ENCODE measurements at places on chromosomes 3 and 15.

DNA sequence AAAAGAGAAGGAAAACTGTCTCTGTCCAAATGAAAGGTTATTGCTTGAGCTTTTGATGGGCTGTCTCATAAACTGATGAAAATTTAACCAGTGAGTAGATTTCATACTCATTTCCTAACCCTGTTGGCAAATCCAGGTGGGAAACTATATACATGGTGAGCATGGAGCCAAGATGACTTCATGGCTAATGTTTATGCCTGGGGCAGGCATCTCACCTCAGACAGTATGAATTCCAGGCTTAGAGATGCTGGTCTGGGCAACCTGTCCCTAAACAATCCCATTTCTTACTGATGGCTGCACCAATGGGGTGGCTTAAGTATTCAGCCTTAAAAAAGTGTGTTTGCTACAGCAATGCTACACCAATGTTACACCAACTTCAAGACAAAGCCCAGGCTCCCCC is 58.1 kb downstream of the SLTM start:
- no peak for DNase-seq

DNA sequence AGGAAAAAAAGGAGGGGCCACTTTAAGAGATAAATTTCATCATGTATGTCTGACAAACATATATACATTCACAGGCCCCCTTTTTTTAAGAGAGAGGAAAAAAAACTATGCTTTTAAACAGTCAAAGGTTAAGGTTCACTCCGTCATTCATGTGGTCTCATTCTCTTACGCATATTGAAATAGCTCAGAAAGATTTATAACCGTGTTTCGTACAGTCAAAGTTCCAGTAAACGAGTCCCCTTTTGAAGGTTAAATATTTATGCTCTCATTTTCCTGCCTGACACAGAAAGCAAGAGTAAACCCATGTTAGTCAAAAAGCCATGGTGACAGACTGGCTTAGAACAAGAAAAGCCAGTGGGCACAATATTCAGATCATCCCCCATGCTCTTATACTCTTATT is 248.0 kb upstream of the ARRDC4 start:
- no peak for DNase-seq

DNA sequence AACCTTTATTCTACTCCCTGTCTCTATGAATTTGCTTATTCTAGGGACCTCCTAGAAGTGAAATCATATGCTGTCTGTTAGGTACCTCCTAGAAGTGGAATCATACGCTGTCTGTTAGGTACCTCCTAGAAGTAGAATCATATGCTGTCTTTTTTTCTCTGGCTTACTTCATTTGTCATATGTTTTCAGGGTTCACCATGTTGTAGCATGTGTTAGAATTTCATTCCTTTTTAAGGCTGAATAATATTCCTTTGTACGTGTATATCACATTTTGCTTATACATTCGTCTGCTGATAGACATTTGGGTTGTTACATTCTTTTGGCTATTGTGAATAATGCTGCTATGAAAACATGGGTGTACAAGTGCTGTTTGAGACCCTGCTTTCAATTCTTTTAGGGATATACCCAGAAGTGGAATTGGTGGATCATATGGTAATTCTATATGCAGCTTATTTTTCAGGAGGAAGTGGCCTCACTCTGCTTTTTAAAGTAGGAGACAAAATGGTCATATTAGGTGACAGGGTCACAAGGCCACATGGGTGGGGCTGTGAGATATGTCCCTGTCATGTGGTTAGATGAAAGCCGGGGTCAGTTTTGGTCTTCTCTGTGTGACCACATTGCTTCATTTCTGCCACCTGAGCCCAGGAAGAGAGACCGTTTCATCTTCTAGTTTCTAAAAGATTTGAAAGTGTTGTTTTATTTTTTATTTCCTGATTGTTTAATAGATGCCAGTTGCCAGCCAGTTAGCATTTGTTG is 76.7 kb downstream of the FLNB start:
- DNase-seq, result no peak

DNA sequence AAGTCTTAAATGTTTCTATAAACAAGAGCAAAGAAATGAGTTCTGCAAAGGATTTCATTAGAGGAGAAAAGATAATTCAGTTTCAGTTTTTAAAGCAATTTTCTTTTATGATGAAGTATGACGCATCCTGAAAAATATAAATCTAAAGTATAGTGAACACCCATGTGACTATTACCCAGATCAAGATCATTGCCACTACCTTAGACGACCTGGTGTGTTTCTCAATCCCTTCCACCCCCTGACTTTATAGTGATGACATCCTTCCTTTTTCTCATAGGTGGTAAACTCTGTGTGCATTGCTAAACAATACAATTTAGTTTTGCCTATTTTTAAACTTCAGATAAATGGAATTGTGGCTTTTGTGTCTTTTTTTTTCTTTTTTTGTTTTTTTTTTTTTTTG is 8.4 kb downstream of the STT3B start:
- no peak for DNase-seq

GRCh38 chr3:97895216-97895615 is 73.4 kb downstream of the CRYBG3 start:
- no peak for DNase-seq

GRCh38 chr15:78033864-78034263 is 43.6 kb downstream of the TBC1D2B start:
- DNase-seq, result no peak

DNA sequence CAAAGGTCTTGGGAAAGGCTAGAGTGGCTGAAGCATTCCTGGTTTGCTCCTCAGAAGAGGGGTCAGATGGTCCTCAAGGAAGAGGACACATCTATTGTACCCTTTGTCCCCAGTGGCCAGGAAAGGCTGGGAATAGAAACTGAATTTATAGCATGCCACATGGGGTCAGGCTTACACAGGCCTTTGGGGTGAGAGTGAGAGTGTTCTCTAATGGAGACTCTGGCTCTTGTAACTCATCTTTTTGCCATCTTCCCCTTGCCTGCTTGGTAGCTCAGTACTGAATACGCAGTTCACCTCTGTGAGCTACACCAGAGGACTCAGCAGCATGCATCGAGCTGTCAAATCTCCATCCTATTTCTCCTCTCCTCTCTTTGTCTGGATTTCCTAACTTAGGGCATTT is 87.5 kb downstream of the ATP2B2 start:
- DNase-seq, result peak; percentile 19

DNA sequence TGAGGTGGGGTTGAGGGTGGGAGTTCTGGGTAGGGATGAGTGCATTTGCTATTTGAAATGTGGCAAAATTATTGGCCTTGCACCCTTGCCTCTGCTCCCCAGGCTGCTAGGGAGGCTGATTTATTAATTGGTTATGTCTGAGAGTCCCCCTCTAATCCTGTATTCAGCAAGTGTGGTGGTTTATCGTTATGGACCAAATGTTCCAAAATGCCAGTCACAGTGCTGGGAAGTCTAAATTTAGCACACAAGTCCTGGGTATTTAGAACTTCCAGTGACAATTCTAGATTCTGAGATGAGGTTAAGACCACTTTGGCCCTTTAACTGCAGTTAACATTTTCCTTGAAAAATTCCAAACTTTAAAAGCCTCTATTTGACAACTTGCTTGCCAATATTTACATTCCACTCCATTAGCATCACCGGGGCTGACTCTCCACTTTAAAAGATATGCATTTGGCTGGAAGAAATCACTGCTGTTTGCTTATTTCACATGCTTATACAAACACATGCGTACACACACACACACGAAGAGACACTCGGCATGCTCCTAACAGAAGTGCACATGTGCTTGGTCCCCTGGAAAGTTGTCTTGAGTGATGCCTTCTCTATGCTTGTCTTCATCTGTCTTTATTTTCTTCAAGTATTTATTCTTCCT is 247.7 kb downstream of the IL20RB start:
- DNase-seq, result no peak
